Activated naive CD4-positive, alpha-beta T cell treated with anti-CD3 and anti-CD28 coated beads, Interleukin-2, amount 10 ng/mL, durations not matched to agents 7 days and 5 days (primary cell): ENCODE measurements at places on chromosomes 5 and 9.

- DNase-seq: no peak
Measured at GRCh38 chr5:95884017-95884325, 61.4 kb upstream of the GLRX start.

DNA sequence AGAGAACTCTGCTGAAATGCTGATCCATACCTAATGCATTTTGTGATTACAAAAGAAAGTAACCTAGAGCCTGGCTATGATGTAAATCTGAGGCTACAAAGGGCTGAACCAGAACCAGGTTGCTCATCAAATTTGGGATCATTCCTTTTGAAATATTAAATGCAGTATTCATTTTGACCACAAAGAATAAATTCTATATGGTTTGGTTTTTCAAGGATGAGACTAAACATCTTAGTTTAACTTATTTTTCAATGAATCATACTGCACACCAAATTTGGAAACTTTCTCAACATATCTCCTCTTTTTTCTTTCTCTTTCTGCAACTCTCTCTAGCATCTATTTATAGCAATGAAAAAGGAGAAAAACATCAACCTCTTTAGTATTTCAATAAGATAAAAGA, 46.5 kb downstream of the CEMIP2 start:
- DNase-seq: no peak

DNA sequence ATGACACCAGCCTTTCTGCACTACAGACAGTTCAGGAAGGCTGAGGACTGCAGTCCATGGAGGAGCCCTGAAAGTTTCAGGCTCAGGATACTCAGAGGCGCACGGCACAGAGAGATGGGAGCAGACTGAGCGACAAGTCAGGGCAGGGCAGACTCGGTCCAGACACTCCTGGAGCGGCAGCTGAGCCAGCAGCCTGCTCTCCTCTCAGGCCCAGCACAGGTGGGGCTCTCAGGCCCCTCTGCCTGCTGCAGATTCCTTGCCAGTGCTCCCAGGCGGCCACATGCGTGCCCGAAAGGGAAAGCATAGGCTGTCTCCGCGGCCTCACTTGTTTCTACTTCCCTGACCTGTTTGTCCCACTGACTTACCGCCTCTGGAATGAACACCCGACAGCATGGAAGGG, 228.3 kb downstream of the IRX2 start:
- no peak for DNase-seq

DNA sequence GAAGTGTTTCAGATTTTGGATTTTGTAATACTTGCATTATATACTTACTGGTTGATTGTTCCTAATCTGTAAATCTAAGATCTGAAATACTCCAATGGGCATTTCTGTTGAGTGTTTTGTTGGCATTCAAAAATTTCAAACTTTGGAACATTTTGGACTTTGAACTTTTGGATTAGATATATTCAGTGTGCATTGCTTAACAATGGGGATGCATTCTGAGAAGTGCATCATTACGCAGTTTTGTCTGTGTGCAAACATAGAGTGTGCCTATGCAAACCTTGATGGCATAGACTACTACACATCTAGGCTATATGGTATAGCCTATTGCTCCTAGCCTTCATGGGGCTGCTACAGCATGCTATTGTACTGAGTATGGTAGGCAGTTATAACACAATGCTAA, 325.4 kb downstream of the KDM4C start:
- no peak for DNase-seq

DNA sequence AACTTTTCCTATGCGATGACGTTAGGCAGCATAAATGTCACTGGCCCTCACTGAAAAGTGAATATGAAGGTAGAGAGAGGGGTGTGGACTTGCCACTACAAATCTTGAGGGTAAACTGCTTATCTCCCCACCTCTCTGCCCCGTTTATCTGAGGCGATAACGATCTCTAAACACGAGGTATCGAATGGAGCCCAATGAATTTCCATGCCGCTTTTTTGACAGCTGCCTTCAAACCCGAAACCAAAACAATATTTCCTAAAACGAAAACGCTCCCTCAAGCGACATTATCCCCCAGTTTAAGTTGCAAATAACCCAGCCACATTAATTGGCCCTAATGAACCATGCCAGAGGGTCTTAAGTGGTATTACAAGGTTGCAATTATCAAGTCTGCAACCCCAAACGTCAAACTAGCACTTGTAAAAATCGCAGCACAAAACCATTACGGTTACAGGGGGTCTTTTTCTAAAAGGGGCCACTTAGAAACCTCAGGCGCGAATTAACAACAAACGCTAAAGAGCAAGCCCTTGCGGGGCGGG, 1.4 kb downstream of the NR3C1 start:
- peak; percentile 47 for DNase-seq

GRCh38 chr5:66675406-66675805, 79.2 kb downstream of the MAST4 start:
- DNase-seq: no peak

GRCh38 chr5:89315286-89316100, 432.5 kb upstream of the MEF2C start:
- no peak for DNase-seq

DNA sequence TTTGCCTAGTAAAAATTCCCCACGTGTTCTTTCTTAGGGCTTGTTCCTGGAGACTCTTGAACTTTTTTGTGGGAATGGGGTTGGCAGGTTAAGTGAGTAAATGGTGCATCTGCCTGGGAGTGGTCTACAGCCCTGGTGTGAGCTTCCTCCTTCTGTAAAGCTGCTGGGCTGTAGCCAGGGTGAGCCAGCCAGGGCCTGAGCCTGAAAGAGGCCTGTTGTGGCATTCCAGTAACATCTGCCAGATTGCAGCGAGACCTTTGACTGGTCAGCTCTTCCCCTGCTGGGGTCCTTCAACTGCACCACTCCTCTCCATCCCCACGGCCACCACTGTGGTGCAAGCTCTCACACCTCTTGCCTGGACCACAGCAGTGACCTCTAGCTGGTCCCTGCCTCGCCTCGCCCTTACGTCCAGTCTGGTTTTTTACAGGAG, 47.5 kb downstream of the SLC22A5 start:
- no peak for DNase-seq

DNA sequence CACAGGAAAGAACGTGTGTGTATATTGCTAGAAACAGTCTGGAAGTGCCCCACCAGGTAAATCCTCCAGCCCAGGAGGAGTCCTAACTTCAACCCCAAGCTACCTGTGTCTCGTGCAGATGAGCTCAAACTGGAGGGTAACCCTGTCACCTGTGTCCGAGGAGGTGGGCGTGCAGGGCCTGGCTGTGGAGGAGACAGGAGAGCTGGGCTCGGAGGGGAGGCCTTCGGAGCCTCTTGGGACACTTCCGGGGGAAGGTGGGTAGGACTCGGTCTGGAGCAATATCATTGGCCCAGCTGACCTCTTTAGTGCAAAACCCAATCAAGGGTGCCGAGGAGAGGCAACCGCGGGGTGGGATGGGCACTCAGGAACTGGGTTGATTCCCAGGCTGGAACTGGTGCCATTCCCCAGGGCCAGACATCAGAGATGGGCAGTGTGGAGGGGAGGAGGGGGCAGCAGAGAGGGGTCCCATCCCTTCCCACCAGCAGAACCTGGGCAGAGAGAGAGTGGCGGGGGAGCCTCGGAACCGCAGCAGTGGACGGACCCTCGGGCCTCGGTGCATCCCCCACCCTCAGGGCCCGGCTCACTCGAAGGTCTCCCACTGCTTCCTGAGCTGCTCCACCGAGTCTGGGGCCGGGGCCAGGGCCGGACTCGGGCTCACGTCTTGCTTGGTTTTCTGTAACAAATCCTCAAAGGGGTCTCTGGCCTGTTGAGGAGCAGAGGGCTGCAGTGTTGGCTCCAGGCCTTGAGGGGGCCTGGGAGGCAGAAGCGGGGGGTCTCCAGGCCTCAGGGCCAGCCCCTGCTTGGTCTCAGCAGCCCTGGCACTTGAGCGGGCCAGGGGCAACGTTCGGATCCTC, 25.1 kb downstream of the CRB2 start:
- no peak for DNase-seq

GRCh38 chr5:170552621-170553115, 48.8 kb downstream of the KCNIP1 start:
- DNase-seq: no peak

GRCh38 chr9:97543561-97543960, 42.1 kb downstream of the TMOD1 start:
- DNase-seq: no peak

- DNase-seq: no peak
Measured at GRCh38 chr9:30244877-30245276, 2139.6 kb upstream of the ACO1 start.

- DNase-seq: peak; percentile 78
Measured at GRCh38 chr5:55903121-55903701, 52.1 kb downstream of the IL31RA start.

DNA sequence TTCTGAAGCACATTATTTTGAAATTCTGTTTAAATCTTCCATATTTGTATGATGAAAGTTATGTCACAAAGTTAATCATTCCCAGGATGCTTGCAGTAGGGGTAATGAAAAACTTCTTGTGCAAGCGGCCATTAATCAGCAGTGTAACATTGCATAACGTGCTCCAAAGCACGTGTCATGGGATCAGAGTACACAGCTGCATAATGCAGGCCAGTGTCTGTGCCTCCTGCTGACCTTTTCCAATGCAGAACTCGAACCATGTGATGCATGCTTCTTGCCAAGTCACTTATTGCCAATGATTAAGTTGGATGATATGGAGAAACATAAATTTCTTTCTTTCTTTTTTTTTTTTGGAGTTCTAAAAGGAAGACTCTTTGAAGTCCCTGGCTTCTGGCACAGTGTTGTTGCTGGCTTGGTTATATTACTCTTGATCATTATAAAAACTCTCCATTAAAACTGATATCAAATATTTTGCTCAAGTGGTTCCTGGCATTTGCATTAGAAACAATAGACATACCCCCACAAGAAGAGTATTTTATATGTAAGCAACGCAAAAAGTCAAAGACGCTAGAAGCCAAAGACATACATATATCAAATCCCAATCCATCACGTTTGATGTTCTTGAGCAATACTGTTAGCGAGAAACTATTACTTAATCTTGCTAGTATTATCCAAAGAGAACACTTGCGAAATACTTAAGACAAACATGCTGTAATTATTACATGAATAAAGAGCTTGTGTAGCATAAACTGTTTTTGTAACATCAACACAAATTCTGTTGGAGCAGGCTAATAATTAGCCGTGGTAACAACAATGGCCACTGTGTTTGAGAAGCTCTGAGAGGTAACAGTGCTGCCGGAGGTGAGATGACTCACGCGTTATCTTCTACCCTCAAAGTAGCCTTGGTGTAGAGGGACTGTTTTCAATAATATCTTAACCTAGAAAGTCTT, 164.2 kb downstream of the AUH start:
- no peak for DNase-seq

DNA sequence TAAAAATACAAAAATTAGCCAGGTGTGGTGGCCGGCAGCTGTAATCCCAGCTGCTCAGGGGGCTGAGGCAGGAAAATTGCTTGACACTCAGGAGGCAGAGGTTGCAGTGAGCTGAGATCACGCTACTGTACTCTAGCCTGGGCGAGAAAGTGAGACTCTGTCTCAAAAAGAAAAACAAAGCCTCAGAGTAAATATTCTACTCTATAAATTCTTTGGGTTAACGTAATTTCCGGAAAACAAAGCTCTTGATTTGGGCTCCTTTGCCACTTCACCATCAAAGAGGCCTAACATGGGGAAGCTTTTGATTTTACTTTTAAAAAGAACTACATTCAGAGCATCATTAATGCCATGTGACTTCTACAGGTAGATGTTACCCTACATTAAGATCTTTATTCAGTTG, 103.1 kb downstream of the SERINC5 start:
- no peak for DNase-seq

DNA sequence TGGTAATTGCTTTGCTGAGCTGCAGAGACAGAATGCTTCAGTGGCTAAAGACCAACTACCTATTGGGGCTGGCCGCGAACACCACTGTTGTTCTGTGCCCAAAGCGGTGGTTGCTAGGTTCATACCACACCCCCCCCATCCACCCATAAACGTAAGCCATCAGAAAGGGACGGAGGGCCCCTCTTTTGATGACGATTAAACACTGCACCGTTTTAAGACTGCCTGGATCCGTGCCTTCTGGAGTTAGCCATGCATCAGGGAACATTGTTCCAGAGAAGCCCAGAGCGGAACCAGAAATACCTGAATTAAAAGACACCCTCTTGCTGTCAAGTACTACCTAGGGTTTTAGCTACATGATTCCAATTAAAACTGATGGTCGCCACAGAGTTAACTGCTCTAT, 369.1 kb upstream of the DAP start:
- no peak for DNase-seq

DNA sequence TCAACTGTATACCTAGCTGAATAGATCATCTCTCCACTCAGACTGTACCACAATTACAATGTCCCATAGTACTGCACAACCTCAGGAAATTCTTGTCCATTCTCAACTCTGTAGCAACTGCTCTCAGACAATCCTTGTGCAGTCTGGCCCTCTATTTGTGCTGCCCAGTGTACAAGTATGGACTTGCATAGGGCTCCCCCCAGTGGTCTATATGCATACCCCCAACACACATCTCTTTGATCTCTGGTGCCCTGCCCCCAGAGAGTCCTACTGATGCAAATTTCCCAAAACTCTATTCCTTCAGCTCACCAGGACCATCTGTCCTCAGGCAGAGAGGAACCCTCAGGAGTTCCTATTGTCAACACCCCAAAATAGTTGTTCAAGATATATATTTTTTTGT, 205.3 kb downstream of the SLCO4C1 start:
- no peak for DNase-seq

- DNase-seq: no peak
Measured at GRCh38 chr5:98364549-98364948, 408.9 kb upstream of the RGMB start.
